Activated CD8-positive, alpha-beta T cell treated with anti-CD3 and anti-CD28 coated beads, Interleukin-2, amount 10 ng/mL, durations not matched to agents 7 days and 5 days (primary cell): ENCODE measurements at places on chromosomes 16 and 17.

- peaks cover 46% of the 10 kb centered on the region for H3K36me3 ChIP-seq
- no peak for DNase-seq
- H3K27ac ChIP-seq, result peak overlapping the region; percentile 85
- H3K4me3 ChIP-seq, result peak overlapping the region; percentile 95
- no peaks in the 10 kb centered on the region for H3K27me3 ChIP-seq
Measured at GRCh38 chr16:30368122-30368791, 2.0 kb downstream of the TBC1D10B start.

GRCh38 chr16:28189245-28189644, 22.5 kb downstream of the XPO6 start:
- DNase-seq, result peak; percentile 61
- peaks cover 89% of the 10 kb centered on the region for H3K4me1 ChIP-seq
- H3K36me3 ChIP-seq, result peaks cover 65% of the 10 kb centered on the region
- no peaks in the 10 kb centered on the region for H3K27me3 ChIP-seq
- H3K27ac ChIP-seq, result peak overlapping the region; percentile 82

DNA sequence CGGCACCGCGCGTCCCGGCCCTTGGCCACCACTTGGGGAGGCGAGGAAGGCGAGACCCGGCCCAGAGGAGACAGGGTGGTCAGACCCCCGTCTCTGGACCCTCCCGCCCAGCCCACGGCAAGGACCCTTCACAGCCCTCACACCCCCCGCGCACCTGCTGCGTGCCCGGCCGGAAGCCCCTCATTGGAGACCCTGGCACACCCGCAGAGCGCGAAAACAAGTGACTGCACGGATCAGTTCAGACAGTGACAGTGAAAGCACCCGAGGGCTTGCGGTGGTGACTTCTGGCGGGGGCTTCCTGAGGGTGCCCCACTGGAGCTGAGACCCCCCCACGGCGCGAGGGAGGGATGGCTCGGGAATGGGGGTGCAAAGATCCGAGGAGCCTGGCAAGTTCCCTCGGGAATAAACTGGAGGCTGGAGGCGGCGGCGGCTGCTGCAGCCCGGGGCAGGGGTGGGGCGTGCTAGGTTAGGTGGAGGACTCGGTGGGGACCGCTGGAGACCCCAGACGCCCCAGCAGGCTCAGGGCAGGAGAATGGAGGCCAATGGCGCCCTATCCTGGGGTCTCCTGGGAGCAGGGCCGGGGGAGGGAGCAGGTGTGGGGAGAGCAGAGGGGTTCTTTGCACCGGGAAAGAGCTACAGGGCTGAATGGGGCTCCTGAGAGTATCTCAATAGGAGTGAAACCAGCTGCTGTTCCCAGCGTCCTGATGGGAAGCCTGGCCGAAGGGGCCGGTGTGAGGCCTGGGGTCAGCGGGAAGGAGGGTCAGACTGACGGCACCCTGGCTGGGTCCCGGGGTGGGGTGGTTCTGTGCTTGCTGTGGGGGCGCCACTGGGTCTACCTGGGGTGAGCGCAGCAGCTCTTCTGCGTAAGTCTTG, 824 bp upstream of the FBXL16 start:
- DNase-seq, result no peak
- H3K27ac ChIP-seq, result no peak overlapping the region
- H3K36me3 ChIP-seq, result no peaks in the 10 kb centered on the region
- H3K4me3 ChIP-seq, result no peak overlapping the region
- H3K27me3 ChIP-seq, result peaks cover 48% of the 10 kb centered on the region

GRCh38 chr17:58302171-58302918, 21.6 kb upstream of the MPO start:
- H3K27ac ChIP-seq, result no peak overlapping the region
- no peak overlapping the region for H3K4me3 ChIP-seq
- H3K4me1 ChIP-seq, result peaks cover 3% of the 10 kb centered on the region
- peaks cover 4% of the 10 kb centered on the region for H3K36me3 ChIP-seq
- peaks cover 14% of the 10 kb centered on the region for H3K27me3 ChIP-seq

GRCh38 chr17:6464446-6465041, 20.3 kb downstream of the PIMREG start:
- no peaks in the 10 kb centered on the region for H3K36me3 ChIP-seq
- H3K4me3 ChIP-seq, result no peak overlapping the region
- H3K27ac ChIP-seq, result no peak overlapping the region
- peaks cover 2% of the 10 kb centered on the region for H3K27me3 ChIP-seq

DNA sequence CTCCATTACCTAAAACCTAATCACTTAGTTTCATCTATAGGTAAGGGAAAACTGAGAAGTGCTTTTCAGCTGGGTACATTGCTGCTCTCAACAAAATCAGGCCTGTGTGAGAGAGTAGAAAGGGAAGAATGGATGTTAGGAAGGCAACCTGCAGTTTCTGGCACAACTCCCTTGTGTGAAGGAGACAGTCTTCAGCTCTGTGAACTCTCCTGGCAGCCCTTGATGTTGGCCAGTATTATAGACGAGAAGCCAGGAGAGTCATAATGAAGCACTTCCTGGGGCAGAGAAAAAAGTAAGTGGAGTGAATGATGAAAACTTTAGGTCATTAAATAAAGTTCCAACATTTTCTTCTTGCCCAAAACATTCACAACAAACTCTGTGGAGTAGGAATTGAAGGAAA, 260.1 kb downstream of the IRX3 start:
- H3K27ac ChIP-seq, result no peak overlapping the region
- peaks cover 3% of the 10 kb centered on the region for H3K36me3 ChIP-seq
- H3K4me3 ChIP-seq, result no peak overlapping the region
- H3K27me3 ChIP-seq, result no peaks in the 10 kb centered on the region
- DNase-seq, result no peak

GRCh38 chr17:56478836-56479447, 114.6 kb upstream of the NOG start:
- H3K4me3 ChIP-seq, result no peak overlapping the region
- no peak overlapping the region for H3K27ac ChIP-seq
- H3K36me3 ChIP-seq, result no peaks in the 10 kb centered on the region
- peak; percentile 26 for DNase-seq

DNA sequence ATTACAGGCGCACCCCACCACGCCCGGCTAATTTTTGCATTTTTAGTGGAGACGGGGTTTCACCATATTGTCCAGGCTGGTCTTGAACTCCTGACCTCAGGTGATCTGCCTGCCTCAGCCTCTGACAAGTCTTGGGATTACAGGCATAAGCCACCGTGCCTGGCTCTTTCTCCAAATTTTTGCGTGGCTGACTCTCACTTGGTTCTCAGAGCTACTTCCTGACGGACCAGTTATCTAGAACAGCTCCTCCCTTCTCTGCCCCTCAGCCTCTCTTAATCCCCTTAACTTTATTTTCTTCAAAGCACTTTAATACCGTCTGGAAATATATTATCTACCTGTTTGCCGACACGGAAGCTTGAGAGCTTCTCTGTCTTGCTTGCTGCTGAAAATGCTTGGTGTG, 4.2 kb downstream of the YPEL2 start:
- H3K4me1 ChIP-seq, result peaks cover 24% of the 10 kb centered on the region
- no peak for DNase-seq
- no peak overlapping the region for H3K27ac ChIP-seq
- H3K4me3 ChIP-seq, result no peak overlapping the region

GRCh38 chr17:77440560-77440981, 299.8 kb downstream of the SEC14L1 start:
- peaks cover 98% of the 10 kb centered on the region for H3K4me1 ChIP-seq
- peak overlapping the region; percentile 72 for H3K4me3 ChIP-seq
- H3K27me3 ChIP-seq, result no peaks in the 10 kb centered on the region
- DNase-seq, result no peak
- H3K27ac ChIP-seq, result peak overlapping the region; percentile 90

GRCh38 chr17:2532146-2532720, 20.5 kb upstream of the METTL16 start:
- H3K4me1 ChIP-seq, result peaks cover 10% of the 10 kb centered on the region
- no peak for DNase-seq
- H3K36me3 ChIP-seq, result no peaks in the 10 kb centered on the region
- H3K4me3 ChIP-seq, result no peak overlapping the region
- no peak overlapping the region for H3K27ac ChIP-seq

DNA sequence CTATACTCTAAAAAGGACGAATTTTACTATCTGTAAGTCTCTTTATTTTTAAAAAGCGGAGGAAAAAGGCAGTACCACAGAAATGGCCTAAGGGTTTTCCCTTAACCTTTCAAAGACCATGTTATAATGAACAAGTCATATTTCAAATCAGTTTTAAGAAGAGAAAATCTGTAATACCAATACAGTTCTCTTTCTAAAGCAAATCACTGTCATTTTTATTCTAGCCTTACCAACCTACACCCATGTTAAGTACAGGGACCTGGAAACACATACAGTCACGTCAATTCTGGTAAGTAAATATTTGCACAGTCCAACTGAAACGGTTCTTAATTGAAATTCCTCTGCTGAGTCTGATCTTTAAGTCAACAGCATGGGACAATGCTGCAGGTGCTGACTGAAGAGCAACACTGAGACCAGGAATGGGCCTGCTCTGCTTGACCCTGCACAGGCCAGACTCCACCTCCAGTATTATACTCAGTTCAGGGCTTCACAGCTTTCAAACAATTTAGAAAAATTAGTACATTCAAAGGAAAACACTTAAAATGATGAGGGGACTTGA, 20.2 kb downstream of the MBTPS1 start:
- peaks cover 49% of the 10 kb centered on the region for H3K36me3 ChIP-seq
- no peaks in the 10 kb centered on the region for H3K27me3 ChIP-seq
- H3K27ac ChIP-seq, result no peak overlapping the region
- H3K4me3 ChIP-seq, result no peak overlapping the region
- DNase-seq, result no peak
- peaks cover 15% of the 10 kb centered on the region for H3K4me1 ChIP-seq
